ENCODE measurements at places on chromosomes 2 and 18.

- DNase-seq, result no peak
Measured at GRCh38 chr2:222912117-222912516, 51.3 kb downstream of the ACSL3 start.

DNA sequence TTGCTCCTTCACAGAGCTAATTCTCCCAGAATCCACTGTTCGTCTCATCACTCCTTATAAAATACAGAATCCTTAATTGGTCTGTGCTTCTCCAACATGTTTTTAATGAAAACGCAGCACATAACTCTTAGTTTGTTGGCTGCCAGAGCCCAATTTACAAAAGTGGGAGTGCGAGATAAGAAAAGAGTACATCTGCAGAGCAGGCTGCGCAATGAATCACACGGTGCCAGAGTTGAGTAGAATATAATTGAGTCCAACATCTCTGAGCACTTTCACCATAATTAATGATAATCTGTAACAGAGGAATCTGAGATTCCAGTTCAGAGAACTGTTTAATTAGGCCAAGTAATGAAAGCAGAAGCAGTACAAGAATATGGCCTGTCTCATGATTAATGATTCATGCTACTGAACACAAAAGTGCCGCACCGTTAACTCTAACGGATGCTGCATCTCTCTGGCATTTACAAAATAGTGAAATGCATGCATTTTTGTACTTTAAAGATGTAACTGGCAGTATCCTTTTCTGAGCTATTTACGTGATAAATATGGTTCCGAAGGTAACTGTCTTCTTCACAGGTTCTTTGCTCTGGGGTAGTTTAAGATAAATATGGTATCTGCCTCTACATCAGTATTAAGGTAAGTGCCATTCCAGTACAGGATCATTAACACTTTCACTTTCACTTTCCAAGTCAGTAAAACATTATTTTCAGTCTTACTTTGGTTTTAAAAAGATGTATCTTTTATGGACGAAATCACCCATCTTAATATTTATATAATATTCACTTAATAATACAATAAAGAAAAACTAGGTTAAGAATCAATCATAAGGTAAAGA is 785.6 kb downstream of the NR4A2 start:
- DNase-seq, result no peak

GRCh38 chr2:85531589-85531988 is 7.4 kb upstream of the MAT2A start:
- DNase-seq, result no peak

- no peak for DNase-seq
Measured at GRCh38 chr2:38602136-38602731, 494 bp downstream of the HNRNPLL start.

DNA sequence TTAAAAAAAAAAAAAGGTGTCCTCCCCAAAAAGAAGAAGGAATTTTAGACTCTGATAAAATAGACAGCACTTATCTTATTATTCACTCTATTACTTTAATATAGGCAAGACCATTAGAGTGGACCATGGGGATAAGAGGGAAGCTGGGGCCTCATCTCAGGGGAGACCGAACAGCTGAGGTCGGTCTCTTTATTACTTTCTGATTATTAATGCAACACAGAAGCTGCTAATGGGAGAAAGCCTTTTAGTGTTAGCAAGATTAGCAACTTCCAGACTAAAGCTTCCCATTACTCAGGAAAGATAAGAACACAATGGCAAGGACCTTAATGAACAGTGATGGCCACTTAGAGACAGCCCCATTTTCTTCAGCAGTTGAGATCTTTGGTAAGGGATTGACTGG is 135.5 kb downstream of the TMEFF2 start:
- DNase-seq, result no peak

- no peak for DNase-seq
Measured at GRCh38 chr18:25713103-25713502, 361.1 kb upstream of the ZNF521 start.

- DNase-seq, result no peak
Measured at GRCh38 chr2:148013876-148014275, 6.7 kb downstream of the ORC4 start.

GRCh38 chr18:28684746-28685355 is 507.9 kb upstream of the CDH2 start:
- no peak for DNase-seq

DNA sequence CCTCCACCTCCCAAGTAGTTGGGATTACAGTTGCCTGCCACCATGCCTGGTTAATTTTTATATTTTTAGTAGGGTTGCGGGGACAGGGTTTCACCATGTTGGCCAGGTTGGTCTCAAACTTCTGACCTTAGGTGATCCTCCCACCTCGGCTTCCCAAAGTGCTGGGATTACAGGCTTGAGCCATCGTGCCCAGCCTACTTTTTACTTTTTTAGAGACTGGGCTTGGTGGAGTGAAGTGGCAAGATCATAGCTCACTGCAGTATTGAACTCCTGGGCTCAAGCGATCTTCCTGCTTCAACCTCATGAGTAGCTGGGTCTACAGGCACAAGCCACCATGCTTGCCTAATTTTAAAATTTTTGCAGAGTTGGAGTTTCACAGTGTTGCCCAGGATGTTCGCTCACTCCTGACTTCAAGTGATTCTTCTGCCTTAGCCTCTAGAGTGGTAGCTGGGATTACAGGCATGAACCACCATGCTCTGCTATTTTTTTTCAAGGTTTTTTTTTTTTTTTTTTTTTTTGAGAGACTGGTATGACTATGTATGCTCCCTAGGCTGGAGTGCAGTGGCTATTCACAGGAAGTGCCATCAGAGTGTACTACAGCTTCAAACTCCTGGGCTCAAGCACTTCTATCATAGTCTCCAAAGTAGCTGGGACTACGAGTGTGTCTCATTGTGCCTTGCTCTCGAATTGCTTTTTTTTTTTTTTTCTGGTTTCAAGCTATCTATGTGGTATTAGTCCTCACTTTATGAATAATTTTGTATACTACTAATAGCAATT is 11.9 kb downstream of the MSH2 start:
- peak; percentile 24 for DNase-seq

- DNase-seq, result no peak
Measured at GRCh38 chr18:34959211-34959829, 81.9 kb upstream of the MAPRE2 start.

DNA sequence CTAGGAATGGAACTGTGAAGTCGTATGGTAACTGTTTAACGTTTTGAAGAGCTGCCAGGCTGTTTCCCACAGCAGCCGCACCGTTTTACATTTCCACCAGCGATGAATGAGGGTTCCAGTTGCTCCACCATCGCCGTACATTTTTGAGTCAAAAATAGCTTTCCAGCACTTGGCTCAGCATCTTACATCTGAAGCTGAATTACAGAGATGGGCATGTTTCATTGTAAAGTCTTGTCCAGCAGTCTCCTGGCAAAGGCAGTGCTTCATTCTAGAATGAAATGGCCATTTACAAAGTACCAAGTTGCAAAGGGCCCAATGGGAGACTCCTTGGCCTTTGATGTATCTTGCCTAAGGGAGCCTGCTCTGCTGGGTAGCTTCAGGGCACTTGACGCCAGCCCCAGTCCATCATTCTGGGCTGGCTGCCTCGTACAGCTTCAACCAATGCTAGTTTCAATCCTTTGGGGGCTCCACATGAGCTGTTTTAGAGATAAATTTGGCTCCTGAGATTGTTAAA is 45.1 kb downstream of the ATIC start:
- DNase-seq, result no peak

DNA sequence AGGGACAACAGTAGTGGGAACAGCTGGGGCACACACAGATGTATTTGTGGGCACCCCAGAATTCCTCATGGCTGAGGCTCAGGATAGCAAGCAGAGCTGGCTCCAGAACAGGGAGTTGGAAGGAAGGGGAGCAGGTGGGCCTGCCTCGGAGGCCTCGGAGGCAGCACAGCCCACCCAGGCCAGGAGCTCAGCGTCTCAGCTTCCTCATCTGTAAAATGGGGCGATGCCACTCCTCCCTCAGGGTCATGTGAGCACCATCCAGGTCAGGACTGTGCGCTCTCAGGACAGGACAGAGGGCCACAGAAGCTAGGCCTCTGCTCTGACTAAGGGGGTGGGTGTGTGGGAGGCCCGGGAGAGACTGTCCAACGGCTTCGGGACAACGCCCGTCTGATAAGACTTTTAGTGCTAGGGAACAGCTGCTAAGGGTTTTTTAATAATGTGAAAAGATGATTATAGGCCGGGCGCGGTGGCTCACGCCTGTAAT is 106.2 kb downstream of the HDAC4 start:
- DNase-seq, result no peak

DNA sequence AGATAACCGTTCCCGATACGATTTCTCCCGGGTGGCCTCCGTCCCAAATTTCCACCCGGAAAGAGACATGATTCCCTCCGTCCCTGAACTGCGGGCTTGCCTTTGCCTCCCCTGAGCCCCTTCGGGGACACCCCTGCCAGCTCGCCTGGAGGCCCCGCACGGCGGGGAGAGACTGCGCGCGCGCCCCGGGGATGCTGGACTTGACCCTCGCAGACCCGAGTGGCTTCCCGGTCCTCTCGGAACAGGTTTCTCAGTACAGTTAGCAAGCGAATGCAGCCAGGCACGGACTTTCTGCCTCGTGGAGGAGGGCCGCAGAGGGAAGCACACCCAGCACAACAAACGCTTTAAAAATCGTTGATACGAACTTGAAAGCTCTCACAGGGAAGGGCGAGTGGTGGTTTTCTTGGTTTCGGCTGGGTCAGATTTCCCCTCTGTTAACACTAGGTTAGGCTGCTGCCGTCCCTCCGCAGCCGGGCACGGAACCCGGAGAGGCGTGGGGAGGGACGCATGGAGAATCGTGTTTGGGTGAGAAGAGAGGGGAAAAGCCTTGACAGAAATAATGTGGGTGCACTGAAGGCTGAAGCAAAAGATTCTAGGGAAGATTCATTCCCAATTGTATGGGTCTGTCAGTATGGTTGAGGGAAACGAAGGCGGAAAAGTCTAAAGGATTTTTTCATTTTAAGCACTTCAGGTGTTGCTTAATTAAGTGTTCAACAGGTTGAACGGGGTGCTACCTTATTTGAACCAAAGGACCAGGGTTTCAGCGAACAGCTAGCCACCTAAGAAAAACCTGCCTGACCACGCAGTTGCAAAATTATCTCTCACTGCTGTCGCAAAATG is 916 bp downstream of the TNFRSF11A start:
- DNase-seq, result no peak

DNA sequence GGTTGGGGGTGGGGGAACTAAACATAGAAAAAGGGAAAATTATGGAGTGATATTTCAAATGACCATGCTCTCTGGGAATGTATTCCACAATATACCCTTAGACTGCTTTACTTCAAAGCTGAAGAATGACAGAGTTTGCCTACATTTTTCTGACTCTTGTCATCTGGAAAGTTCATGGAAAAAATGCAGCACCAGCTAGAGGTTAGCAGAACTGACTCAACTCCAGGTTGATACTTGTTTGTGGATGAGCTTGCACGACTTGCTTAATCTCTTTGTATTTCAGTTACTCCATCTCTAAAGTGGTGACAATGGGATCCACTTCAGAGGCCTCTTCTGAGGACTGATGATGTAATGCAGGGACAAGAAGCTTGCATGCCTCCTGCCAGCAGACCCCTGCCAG is 824.0 kb upstream of the ID2 start:
- DNase-seq, result no peak

DNA sequence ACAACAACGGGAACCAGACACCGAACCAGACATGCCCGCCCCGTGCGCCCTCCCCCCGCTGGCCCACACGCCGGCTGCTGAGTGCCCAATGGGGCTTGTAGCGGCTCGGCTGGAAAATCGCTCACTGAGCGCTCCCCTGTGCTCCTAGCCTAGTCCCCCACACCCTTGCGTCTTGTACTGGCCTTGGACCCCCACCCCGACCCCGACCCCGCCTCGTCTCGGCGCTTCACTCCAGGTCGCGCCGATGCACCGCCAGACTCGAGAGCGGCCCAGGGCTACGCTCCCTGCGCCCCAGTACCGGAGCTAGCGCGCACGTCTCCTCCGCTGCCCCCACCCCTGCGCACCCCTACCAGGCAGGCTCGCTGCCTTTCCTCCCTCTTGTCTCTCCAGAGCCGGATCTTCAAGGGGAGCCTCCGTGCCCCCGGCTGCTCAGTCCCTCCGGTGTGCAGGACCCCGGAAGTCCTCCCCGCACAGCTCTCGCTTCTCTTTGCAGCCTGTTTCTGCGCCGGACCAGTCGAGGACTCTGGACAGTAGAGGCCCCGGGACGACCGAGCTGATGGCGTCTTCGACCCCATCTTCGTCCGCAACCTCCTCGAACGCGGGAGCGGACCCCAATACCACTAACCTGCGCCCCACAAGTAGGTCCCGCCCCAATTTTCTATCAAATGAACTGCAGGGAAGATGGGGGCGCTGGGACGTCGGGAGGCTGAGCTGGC is 1.5 kb downstream of the GAD1 start:
- no peak for DNase-seq

DNA sequence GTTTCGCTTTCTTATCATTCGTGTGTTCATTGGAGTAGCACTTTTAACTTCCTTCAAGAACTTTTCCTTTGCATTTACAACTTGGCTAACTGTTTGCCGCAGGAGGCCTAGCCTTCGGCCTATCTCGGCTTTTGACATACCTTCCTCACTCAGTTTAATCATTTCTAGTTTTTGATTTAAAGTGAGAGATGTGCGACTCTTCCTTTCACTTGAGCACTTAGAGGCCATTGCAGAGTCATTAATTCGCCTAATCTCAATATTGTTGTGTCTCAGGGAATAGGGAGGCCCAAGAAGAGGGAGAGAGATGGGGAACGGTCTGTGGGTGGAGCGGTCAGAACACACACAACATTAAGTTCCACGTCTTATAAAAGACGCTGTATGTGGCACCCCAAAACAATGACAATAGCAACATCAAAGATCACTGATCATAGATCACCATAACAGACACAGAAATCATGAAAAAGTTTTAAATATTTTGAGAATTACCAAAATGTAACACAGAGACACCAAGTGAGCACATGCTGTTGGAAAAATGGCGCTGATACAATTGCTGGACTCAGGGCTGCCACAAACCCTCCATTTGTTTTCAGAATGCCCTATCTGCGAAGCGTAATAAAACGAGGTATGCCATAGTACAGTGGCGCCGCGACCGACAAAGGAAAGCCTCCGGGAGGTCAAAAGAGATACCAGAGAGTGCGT is 553 bp downstream of the TIGD1 start:
- peak; percentile 35 for DNase-seq

DNA sequence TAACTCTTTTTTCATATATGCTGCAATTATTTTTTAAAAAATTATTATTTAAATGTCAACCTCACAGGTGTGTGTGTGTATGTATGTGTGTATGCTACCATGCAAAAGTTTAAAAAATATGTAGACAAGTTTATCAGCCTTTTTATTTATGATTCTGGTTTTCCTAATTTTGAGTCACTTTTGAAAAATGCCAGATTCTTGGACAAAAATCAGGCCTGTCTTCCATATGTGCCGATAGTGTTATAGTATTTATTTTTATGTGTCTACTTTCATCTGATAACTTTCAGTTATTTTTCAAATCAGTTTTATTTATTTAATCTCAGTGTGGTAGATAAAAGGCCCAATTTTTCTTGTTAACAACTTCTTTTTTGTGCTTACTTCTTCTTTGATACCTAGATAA is 176.2 kb downstream of the RDH14 start:
- no peak for DNase-seq

DNA sequence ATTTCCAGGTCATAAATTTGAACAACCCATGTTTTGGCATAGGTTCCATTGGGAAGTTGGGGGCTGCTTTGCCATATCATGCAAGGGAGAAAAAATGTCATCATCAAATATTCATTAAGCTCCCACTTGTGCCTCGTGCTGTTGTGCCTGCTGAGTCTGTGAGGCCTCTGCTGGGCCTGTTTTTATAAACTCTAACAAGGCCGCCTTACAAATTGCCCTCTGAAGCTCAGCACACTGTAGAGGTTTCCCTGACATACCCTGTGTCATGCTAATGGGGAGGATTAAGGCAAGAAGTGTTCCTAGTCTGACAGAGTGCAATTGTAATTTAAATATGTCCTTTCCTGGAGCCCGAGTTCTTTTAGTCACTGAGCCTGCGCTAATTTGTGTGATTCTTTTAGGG is 17.6 kb downstream of the OSBPL6 start:
- no peak for DNase-seq

Measured in RKO (cell line).